Right ventricle myocardium inferior (tissue), 1 donor: ENCODE measurements at places on chromosomes 5 and 9. TPM values are rescaled to one million over a fixed set of nuclear protein-coding genes. Genes with fewer than 3 reads are reported as not detected.

Gene FCN2
- not detected for total RNA-seq

Gene FKTN
- total RNA-seq, result 6.5 TPM

GRCh38 chr9:121778252-121779225, 127.1 kb downstream of the DAB2IP start:
- no peak for DNase-seq

DNA sequence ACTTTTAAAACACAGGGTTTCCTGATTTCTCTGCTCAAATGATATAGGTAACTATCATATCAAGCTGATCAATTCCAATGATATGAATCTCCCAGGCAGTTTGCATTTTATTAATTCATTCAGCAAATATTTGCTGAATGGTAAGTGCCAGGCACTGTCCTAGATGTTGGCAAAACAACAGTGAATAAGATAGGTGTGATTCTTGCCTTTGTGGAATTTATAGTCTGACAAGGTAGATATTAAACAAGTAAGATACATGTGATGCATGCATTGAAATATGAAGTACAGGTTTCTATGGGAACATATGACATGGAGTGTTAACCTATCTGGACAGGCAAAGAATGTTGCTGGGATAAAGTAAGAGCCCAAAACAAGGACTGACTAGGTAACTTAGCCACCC, 231.8 kb upstream of the DAB2 start:
- DNase-seq, result no peak

- no peak for DNase-seq
These were observed 129.7 kb downstream of the YIPF5 start for GRCh38 chr5:144040615-144041305.
